Dermis microvascular lymphatic vessel endothelial cell (primary cell): ENCODE measurements at places on chromosomes 4 and X. TPM values are rescaled to one million over a fixed set of nuclear protein-coding genes. Genes with fewer than 3 reads are reported as not detected.

DNA sequence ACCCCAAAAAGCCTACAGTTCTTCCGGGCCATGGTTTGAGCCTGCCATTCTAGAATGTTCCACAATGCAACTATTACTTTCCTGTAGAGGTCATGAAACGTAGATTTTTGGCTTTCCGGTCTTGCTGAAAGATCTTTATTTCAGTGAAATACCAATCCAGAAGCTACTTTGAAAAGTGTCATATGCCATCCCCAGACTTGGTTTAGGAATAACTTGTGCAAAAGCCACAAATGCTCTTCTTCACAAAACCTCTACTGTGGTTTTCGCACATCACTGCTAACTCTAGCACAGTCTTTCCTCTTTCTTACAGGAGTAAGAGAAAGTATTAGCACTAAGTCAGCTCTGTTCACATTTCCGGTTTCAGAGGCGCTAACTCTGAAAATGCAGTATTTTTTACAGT is 12.7 kb upstream of the CD40LG start:
- DNase-seq = no peak

Gene SLC34A2
- total RNA-seq = under 0.01 and 0.13 TPM in 2 replicates

GRCh38 chr4:72820107-72820506 is 249.4 kb downstream of the COX18 start:
- DNase-seq = no peak

DNA sequence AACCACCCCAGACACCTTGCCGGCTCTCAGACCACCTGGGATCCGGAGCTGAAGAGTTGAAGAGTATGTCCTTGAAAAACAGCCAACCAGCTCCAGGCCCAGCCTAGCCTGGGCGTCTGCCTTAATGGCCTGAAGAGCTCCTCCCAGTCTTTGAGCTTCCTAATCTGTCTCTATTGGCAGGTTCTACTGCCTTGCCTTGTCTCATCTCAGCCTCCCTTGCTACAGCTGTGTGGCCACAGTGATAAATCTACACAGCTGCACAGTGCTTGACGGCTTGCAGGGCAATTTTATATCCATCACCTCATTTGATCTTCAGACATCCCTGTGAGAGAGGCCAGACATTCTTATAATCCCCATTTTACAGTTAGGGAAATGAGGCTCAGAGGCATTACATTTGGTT is 19.9 kb downstream of the AWAT2 start:
- no peak for DNase-seq

- peak; percentile 38 for DNase-seq
These were observed 22.8 kb downstream of the CFAP99 start for GRCh38 chr4:2441393-2442174.

- no peak for DNase-seq
These were observed 63.3 kb upstream of the RELL1 start for GRCh38 chr4:37749398-37749988.

GRCh38 chr4:184548316-184548647 is 73.9 kb upstream of the IRF2 start:
- no peak for DNase-seq

Gene FAM47E
- total RNA-seq = 0.13 and 0.26 TPM in 2 replicates

Gene CABS1
- not detected in 2 replicates for total RNA-seq

Gene MAGEA4
- not detected in 2 replicates for total RNA-seq

DNA sequence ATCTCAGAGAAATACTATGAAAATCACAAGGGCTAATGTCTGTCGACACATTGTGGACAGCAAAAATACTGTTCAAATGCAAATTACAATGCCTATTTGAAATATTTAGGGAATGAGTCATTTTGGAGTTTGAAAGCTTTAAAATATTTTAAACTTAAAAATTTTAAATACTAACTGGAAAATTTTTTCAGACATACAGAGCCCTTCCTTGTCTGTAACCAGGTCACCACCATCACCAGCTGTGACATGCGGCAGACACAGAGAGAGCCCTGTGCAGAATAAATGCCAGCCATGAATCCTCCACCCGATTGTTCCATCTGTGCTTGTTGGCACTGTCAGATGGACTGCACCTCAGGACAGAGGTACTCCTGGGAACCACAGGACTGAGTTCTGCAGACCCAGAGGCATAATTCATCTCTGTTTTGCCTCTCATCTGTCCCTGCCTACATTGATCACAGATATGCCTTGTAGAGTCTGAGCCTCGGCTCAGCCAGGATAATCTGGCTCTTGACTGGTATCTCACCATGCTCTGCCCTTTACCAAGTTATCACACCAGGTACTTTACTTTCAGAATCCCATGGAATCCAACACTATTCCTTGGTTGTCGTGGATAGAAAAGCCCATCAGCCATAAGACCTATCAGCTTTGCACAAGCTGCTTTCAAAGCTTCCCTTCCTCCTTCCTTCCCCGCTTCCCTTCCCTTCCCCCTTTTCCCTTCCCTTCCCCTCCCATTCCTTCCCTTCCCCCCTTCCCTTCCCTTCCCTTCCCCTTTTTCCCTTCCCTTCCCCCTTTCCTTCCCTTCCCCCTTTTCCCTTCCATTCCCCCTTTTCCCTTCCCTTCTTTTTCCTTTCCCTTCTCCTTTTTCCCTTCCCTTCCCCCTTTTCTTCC is 67.2 kb downstream of the TBC1D9 start:
- DNase-seq = no peak

- DNase-seq = no peak
These were observed 51.7 kb downstream of the PHF8 start for GRCh38 chrX:53992589-53992988.

DNA sequence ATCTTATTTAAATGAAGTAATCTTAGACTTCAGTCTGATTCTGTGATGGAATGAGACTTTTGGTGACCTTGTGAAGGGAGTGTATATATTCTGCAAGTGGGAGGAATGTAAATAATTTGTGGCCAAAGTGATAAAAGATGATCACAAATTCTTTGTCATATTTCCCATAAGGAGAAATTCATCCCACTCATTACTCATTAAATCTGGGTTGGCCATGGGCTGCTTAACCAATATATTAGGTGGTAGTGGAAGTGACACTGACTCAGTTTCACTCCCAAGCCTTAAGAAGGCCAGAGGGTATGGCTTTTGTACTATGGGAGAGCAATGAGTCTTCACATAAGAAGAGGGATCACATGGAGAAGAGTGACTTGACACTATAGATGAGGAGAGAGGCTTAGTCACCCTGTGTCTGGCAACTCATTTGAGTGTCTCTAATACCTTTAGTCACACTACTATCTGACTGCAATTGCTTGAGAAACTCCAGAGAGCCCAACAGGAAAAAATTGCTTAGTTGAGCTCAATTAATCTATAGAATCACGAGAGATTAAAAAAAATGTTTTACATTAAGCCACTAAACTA is 408.2 kb upstream of the PITX2 start:
- DNase-seq = no peak

Gene RIBC1
- 0.13 TPM in 2 replicates for total RNA-seq

Gene SMIM31
- total RNA-seq = not detected in 2 replicates

DNA sequence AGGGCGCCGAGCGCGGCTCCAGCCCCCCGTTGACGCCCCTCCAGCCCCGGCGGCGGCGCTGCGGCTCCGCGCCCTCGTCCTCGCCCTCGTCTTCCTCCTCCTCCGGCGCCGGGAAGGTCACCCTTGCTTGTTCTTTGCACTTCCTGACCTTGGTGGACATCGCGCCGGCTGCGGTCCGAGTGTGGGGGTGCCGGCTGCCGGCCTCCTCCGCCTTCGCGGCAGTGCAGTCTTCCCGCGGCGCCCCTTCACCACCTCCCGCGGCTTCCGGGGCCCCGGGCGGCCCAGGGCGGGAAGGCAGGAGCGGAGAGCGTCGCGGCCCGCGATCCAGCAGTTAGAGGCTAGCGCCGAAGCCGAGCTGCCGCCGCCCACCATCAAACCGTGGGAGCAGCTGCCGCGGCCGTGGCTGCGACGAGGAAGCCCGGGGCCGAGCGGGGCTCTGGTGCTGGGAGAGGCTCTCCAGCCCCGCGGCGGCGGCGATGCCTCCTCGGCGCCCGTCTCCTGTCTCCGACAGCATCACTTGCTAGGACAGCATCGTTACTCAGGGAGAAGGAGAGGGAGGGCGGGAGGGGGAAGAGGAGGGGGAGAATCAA is at the start of gene TRPC3:
Gene TRPC3 (minus strand): TSS at position 540 of the 590 bp plus-strand sequence. CDS start 380 bp downstream, at position 160.
- DNase-seq = no peak

Gene CT45A5
- total RNA-seq = not detected in 2 replicates
